GM18507 (cell line): ENCODE measurements at places on chromosomes 7 and 10.

DNA sequence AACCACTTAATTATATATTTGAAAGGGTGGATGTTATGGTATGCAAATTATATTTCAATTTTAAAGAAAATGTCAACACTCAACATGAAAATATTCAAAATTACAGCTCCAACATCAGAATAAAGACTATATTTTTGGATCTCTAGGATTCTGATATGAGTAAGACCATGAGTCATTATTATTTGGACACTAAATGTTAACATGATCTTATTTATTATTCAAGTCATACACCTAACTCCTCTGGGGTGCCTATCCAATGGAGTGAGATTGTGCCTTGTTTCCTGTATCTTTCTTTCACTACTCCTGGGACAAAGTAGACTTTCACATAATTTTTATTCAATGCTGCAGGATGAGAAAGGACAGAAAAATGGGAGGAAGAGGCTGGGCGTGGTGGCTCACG lies 135.2 kb upstream of the PRSS1 start:
- DNase-seq = no peak

GRCh38 chr7:124652237-124652636 lies 113.4 kb downstream of the GPR37 start:
- DNase-seq = no peak

GRCh38 chr7:33677556-33677955 lies 227.8 kb upstream of the BMPER start:
- no peak for DNase-seq

- DNase-seq = no peak
Observed at GRCh38 chr7:132544025-132544424, 32.2 kb downstream of the PLXNA4 start.

GRCh38 chr7:143316492-143316891 lies 581 bp downstream of the CLCN1 start:
- no peak for DNase-seq

GRCh38 chr7:101595766-101596537 lies 33.1 kb downstream of the MYL10 start:
- no peak for DNase-seq

- no peak for DNase-seq
Observed at GRCh38 chr7:156639426-156640256, 933 bp upstream of the RNF32 start.

GRCh38 chr7:11642841-11643240 lies 189.2 kb downstream of the THSD7A start:
- no peak for DNase-seq

DNA sequence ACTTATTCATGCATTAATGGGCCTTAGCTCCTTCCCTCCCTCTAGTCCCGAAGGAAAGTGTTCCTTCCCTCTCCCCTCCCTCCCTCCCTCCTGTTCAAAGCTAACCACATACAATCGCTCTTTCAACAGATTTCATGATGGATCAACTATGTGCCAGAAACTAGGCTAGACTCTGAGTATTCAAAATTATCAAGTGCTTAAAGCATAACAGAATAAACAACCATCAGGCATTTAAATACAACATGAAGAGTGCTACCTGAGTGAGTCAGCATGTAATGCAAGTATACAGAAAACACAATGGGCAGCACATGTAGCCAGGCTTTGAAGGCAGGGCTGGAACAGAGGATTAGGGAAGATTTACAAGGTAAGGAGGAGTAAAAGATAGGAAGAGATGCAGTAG lies 11.3 kb downstream of the CHCHD3 start:
- DNase-seq = no peak

GRCh38 chr7:106982415-106982814 lies 62.1 kb upstream of the PRKAR2B start:
- no peak for DNase-seq
